CD4-positive, CD25-positive, alpha-beta regulatory T cell (primary cell): ENCODE measurements at places on chromosomes 7 and 10. TPM values are rescaled to one million over a fixed set of nuclear protein-coding genes. Genes with fewer than 3 reads are reported as not detected.

DNA sequence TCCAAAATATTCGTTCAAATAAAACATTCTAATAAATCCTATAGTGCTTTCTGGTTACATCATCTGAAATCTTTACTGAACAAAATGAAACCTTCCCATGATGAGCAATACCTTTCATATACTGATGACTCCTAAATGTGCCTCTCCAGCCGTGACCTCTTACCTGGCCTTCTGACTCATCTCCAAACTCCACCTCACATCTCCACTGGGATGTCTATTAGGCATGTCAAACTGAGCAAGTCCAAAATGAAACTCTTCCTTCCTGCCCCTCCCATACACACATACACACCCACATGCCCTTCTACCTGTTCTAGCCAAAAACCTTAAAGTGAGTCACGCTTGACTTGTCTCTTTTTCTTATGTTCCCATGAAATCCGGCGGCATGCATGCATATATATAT is 22.9 kb downstream of the GSAP start:
- peak; percentile 48 for DNase-seq

Gene GIMAP6
- 43.8 TPM for total RNA-seq

DNA sequence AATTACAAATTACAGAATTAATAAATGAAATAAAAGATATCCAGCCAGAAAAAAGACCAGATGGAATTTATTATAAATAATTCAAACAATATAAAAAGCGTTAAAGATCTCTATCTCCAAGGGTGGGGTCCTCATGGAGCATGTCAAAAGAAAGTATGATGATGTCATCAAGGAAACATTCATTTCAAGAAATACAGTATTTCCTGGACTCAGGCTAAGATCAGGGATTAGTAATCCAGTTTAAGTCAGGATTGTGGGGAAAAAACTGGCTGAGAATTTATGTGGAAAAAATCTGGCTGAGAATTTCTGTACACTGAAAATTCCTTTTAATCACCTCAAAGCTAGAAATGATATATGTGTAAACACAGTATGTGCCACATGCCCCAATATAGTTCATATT is 1075.3 kb downstream of the XPNPEP1 start:
- DNase-seq, result no peak

DNA sequence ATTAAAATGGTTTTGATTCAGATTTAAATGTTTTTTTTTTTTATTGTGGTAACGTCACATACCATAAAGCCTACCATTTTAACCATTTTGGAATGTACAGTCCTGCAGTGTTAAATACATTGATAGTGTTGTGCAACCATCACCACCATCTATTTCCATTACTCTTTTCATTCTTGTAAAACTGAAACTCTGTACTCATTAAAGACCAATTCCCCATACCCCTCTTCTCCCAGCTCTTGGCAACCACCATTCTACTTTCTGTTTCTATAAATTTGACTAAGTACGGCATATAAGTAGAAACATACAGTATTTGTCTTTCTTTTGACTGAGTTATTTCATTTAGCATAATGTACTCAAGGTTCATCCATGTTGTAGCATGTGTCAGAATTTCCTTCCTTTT is 96.2 kb downstream of the EXOC4 start:
- DNase-seq, result no peak

DNA sequence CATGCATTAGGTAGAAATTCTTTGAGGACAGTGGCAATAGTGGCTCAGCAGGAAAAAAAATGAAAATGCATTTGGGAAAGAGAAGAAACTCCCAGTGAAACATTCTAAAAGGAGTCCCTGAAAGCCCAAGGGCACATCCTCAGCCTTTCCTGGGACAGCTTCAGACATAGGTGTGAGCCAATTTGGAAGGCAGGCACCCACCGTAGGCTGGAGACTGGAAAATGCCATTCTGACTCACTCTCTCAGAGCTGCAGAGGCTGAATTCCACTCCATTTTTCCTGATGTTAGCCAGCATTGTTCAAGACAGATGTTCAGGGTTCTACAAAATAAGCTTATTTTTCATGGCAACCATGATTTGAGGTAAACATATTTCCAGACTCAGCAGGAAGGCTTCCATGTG is 379.0 kb upstream of the FZD8 start:
- DNase-seq, result no peak

DNA sequence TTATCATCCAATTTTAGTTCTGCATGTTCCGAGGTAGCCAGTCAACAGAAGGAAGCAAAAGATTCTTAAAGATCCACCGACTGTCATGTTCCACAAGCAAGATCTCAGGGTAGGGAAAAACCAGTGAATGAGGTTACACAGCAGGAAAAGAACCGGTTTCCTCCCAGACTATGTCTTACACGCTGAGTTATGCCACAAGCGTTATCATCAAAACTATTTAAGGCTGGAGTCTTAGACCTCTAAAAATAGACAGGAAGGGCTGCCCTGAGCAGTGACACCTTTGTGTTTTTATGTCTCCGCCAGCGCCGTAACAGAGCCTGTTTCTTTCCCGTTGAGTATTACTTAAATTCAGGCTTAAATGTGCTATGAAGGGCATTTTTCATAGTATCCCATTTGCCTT is 48.3 kb downstream of the PROSER2 start:
- no peak for DNase-seq

DNA sequence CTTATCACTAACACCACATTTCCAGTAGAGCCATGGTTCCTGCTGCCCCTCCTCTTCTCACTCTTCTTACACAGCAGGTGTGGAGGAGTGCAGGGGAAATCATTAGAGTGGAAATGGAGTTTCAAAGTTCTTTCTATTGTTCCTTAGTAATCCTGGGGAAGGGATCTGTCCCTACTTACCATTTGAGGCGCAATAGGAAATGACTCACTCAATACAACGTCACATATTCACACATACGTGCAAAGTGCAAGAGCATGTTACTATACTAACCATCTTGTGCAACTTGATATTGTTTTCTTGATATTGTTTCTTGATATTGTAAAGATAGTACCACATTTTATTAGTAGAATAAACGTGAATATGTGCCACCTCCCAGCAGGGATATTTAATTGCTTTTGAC is 1010.2 kb downstream of the DNAJB9 start:
- no peak for DNase-seq
